Lung microvascular endothelial cell (primary cell): ENCODE measurements at places on chromosomes 3 and 15. TPM values are rescaled to one million over a fixed set of nuclear protein-coding genes. Genes with fewer than 3 reads are reported as not detected.

Gene IGF2BP2
- total RNA-seq = 19.0 and 24.4 TPM in 2 replicates

Gene PXYLP1
- total RNA-seq = 0.40 and 0.44 TPM in 2 replicates

Gene COL6A6
- total RNA-seq = not detected in 2 replicates

Gene C3orf85
- total RNA-seq = not detected in 2 replicates

Gene ITIH1
- not detected in 2 replicates for total RNA-seq

Gene HYAL2
- total RNA-seq = 404 and 600 TPM in 2 replicates

Gene MAP6D1
- total RNA-seq = 0.60 and 1.7 TPM in 2 replicates

DNA sequence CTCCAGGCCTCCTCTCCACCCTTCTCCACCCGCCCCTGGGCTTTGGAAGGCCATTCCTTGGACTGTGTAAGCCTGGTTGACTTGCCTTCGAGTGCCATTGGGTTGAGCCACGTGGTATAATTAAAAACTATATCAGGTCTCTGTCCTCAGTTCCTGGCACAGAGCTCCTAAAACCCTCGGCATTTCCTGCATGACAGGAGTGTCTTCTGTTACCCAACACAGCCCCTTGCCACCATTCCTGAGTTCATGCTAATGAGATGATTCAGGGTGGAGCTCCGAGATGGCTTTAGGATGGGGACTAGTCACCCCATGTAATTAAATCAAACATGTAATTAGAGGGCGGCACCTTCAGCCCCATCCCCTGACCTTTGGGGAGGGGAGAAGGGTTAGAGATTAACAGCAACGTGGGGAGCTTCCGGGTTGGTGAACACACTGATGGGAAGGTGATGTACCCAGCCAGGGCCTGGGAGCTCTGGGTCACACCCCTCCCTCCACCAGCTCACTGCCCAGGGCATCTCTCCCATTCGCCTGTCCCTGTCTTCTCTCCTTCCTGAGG lies 256.4 kb downstream of the FAM43A start:
- no peak for DNase-seq

GRCh38 chr15:95850837-95851236 lies 479.7 kb upstream of the NR2F2 start:
- peak; percentile 7 for DNase-seq

GRCh38 chr3:152094406-152094805 lies 174.3 kb upstream of the MBNL1 start:
- DNase-seq = no peak

DNA sequence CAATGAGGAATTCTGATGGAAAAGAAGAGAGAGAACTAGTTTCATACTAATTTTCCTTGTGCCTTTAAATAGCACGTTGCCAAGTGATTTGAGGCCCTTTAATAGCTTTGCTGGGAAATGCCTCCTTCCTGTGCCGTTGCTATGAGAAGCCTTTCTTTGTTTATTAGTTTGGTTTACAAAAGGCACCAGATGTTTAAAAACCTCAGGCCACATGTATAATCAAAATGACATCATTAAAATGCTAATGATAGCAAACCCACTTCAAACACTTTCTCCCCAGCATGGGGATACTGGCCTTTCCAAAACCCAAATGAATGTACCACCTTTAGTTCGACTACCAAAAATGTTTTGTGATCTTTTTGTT lies 50.0 kb upstream of the TBC1D23 start:
- peak; percentile 73 for DNase-seq

DNA sequence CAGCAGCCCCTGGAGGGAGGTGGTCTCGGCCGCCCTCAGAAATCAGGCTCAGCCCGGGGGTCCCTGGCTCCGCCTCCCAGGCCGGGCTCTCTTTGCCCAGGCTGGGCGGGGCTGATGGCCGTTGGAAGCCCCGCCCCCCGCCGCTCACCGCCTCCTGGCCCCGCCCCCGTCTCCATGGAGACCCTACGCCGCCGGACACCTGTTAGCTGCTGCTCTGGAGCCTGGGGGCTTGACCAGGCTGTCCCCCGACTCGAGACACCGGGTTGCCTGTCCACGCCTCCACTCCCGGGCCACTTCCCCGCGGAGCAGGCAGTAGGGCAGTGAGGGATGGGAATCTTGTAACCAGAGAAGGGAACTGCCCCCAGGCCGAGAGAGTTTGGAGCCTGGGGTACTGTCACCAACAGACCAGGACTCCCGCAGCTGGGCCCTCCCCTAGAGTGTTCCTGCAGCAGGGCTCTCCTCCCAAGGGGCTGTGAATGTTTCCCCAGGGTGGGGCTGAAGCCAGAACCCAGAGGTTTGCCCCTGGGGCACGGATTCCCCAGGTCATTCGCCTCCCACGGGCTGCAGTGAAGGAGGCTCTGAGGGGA lies 27.8 kb upstream of the RPL32 start:
- peak; percentile 32 for DNase-seq

- peak; percentile 53 for DNase-seq
These were observed 13.0 kb upstream of the CSK start for GRCh38 chr15:74768771-74769342.

- no peak for DNase-seq
These were observed 163.3 kb downstream of the MEX3B start for GRCh38 chr15:81882504-81882903.

GRCh38 chr3:15982667-15983196 lies 185.0 kb upstream of the ANKRD28 start:
- no peak for DNase-seq

- DNase-seq = peak; percentile 28
These were observed 99.0 kb upstream of the MEF2A start for GRCh38 chr15:99466701-99467337.

GRCh38 chr15:63870043-63870394 lies 36.3 kb upstream of the HERC1 start:
- no peak for DNase-seq

GRCh38 chr3:62607287-62608029 lies 234.1 kb upstream of the FEZF2 start:
- DNase-seq = peak; percentile 85

DNA sequence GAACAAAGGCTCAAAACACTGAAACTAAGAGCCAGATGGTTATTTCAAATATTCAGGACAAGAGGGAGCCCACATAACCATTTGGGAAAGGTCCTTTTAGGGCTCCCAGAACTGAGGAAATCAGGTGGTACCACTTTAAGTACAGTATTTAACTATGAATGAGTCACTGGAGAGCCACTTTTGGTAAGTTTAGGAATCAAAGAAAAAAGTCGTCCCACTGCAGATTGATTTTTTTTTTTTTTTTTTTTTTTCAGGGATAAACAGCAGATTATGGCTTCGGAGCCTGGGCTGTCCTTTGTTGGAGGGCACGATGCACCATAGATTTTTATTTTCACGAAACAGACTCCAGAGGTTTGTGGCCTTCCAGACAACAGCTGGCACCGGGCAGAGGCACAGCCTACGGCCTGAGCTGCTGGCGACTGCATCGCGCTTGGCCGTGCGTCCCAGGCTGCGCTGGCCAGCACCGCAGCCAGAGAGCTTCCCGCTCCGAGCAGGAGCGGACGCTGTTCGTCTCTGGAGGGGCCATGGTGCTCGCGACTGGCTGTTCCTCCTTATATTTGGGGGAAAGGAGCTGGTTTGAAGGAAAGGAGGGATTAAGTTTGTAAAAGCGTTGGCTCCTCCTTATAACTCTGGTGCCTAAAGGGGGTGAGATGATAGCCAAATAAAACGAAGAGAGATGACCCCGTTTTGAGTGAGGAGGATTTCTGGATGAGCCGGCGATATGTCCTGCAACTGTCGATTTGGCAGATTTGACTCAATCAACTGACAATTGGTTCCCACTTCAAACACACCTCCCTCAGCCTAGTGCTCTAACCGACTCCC lies 152.9 kb upstream of the GOLIM4 start:
- peak; percentile 46 for DNase-seq

- DNase-seq = no peak
These were observed 56.1 kb upstream of the UBE2E1 start for GRCh38 chr3:23749609-23750008.

- no peak for DNase-seq
These were observed 22.9 kb downstream of the MRAS start for GRCh38 chr3:138371070-138371965.

DNA sequence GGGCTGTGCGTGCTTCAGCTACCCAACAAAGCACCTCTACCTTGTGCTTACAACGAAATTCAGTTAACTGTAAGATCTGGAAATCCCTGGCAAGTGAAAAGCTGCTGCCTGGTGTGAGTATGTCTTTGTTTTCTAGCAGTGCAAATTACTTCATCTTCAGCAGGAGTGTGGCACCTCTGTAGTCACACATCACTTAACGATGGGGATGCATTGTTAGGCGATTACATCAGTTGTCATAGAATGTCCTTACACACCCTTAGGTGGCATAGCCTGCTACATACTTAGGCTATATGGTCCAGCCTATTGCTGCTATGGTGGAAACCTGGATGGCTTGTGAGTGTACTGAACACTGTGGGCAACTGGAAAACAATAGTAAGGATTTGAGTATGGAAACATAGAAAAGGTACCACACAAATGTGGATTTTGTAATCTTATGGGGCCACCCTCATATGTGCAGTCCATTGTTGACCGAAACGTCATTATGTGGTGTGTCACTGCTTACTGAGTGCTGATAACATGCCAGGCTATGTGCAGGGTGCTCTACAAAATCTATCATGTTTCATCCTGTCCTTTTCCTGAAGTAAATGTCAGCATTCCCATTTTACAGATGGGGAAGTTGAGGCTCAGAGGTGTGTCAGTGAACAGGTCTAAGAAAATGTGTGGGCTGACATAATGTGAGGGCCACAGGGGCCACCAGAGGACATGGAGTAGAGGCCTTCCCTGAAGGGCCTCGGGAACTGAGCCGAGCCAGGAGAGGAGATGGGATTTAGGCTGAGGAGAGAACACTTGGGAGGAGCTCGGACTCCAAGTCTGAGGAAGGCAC lies 173.5 kb downstream of the VGLL4 start:
- DNase-seq = no peak

GRCh38 chr3:188342991-188343732 lies 189.2 kb downstream of the LPP start:
- DNase-seq = no peak

GRCh38 chr3:196181127-196181546 lies 30.1 kb downstream of the ZDHHC19 start:
- DNase-seq = no peak

GRCh38 chr3:73213896-73214295 lies 152.4 kb downstream of the EBLN2 start:
- no peak for DNase-seq

GRCh38 chr3:151281671-151282324 lies 3.5 kb upstream of the P2RY14 start:
- DNase-seq = no peak

DNA sequence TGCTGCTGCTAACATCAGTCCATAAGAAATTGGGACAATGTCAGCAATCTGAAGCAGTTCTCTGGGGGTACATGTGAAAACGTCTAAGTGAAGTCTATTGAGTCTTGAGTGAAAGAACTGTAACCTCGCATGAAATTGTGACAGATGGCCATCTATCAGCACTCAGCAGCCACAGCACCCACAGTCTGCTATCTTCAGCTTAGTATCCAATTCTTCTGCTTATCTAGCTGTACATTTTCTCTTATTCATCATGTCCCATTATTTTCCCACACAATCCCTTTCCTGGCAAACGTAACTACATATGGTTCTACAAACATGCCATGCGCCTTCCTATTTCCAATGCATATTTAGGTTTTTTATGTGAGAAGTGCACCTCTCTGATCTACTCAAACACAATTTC lies 629.7 kb downstream of the NTRK3 start:
- DNase-seq = no peak

DNA sequence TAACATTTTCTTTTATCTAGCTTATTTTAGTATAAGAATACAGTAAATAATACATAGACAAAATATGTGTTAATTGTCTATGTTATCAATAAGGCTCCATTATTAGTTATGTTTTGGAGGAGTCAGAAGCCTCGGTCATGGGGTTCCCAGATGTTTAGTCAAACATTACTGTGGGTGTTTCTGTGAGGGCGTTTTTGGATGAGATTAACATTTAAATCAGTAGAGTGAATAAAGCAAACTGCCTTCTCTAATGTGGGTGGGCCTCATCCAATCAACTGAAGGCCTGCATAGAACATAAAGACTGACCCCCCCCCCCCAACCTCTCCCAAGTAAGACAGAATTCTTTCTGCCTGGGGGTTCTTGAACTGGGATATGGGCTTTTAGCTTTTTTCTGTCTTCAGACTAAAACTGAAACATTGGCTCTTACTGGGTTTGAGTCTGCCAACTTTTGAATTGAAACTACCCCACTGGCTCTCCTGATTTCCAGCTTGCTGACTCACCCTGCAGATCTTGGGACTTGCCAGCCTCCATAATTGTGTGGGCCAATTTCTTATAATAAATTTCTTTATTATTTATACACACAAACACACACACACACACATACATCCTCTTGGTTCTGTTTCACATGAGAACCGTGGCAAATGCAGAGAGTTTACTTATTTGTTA lies 192.0 kb downstream of the TPRG1 start:
- no peak for DNase-seq

DNA sequence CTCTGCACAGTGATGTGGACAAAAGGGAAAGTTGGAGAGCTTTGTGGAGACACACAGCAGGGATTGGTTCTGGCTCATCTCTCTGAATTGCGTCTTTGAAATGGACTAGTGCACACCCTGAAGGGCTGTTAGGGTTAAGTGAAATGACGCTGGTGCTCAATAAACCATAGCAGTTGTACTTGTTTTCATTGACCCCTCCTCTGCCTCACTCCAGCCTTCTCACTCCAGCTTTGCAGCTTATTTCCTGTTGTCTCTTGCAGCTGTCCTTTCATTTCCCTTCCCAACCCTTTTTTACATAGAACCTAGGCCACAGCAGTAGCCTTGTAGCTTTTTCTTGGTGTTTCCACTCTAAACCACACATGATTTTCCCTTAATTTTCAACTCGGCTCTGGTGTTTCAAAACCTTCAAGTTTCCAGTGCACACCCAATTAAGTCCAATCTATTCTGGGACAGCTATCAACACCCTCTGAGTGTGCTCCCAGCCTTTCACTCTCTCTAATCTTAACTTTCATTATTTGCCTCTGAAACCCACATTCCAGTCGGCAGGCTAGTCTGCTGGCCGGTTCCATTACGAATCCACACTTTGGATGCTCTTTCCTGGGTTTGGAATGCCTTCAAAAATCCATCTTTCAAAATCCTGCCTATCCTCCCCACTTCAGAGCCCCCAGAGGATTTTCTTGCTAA lies 6.4 kb downstream of the C3orf52 start:
- peak; percentile 74 for DNase-seq
